DMS79 (cell line): ENCODE measurements at places on chromosomes 1 and 21.

- peak; percentile 7 for DNase-seq
Measured at GRCh38 chr1:203796236-203796605, 798 bp downstream of the ZBED6 start.

GRCh38 chr1:29125788-29126187, 2.1 kb upstream of the TMEM200B start:
- DNase-seq = no peak

DNA sequence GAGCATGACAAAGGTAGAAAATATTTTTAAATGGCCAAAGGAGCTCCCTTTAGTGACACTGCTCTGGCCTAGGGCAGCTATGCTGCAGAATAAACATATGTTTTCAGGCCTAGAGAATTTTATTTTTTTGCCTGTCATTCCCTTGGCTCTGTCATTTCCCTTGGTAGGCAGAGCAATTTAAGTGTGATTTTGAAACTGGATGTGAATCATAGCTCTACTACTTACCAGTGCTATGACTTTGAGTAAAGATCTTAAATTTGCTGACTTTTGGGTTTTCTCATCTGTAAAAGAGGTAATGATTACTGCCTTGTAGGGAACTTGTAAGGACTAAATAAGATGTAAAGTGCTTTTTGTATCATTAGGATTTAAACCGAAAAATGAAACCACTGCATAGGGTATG, 189.0 kb upstream of the ZRANB2 start:
- no peak for DNase-seq

DNA sequence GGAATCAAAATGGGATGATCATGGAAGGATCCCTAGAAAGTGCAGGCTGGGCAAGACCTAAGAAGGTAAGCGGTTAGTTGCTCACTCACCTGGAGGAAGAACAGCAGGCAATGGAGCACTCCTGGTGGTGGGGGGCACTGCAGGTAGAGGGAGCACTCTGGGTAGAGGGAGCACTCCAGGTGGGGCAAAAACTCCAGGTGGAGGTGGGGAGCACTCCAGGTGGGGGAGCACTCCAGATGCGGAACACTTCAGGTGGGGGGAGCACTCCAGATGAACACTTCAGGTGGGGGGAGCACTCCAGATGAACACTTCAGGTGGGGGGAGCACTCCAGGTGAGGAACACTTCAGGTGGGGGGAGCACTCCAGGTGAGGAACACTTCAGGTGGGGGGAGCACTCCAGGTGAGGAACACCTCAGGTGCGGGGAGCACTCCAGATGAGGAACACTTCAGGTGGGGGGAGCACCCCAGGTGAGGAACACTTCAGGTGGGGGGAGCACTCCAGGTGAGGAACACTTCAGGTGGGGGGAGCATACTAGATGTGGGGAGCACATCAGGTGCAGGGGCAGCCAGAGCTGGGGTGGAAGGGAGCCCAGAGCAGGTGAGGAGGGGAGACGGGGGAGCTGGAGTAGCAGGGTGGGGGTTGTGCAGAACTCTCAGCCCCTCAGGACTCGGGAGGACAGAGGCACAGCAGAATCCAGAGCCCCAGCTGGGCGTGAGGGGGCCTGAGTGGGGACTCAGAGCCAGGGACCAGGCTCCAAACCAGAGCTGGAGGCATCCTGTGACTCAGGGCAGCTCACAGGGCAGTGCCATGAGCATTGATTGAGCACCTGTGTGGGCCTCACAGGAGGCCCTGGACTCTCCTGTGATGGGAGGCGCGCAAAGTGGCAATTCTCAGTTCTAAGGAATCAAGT, 37.7 kb upstream of the COL6A1 start:
- no peak for DNase-seq

DNA sequence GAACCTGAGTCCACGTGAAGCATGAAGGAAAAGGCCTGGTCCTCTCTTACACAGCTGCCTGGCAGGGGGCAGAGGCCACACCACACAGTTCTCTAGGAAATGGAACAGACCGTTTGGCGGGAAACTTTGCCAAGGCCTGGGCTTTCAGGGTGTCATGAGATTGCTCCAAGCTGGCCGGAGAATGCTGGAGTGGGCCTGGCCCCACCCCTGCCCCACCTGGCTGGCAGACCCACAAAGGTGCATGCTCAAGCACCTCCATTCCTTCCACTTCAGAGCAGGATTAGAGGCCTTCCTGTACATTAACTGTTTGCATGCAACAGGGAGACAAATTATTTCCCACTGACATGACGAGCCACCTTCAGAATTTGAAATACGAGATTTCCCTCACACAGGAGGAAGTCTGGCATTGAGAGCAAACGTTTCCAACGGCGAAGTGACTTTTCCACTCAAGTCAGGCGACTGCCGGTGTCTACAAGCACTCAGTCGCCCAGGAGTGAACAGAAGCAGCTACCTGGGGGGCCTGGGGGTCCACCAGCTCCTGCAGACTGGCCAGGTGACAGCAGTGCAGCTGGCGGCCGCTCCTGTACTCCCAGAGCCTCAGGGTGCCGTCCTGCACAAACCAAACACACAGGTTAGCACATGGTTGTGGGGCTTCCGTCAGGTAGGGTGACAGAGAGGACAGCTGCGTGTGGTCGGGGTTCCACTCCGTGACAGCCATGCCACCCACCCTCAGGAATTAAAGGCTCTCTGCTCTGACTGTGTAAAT, 24.0 kb downstream of the WDR4 start:
- peak; percentile 67 for DNase-seq

DNA sequence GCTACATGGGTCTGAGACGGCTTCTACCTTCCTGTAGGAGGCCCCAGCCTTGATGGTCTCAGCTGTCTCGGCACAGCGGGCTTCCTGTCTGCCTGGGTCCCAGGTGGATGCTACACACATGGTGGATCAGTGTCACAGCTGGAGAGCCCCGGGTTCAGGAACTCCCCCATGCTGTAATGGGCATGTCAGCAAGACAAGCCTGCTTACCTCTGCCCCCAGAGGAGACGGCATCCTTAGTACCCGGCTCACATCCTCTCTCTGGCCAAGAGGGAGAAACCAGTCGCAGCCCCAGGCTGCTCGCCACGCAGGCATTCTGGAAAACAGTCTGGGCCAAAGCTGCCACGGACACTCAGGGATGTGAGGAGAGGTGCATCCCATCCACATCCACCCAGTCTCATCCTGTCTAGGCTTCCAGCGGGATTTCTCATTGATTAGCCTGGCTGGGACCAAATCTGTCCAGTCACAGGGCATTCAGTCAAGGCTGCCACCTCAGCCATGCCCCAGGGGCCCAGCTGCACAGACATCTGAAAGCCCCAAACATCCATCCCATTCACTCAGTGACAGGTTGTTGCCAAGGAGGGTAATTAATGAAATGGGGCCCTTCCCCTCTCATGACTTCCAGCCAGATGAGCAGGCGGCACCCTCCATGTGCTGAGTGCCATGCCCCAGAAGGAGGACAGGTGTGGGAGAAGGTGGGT, 10.5 kb downstream of the SNAP47 start:
- DNase-seq = no peak

DNA sequence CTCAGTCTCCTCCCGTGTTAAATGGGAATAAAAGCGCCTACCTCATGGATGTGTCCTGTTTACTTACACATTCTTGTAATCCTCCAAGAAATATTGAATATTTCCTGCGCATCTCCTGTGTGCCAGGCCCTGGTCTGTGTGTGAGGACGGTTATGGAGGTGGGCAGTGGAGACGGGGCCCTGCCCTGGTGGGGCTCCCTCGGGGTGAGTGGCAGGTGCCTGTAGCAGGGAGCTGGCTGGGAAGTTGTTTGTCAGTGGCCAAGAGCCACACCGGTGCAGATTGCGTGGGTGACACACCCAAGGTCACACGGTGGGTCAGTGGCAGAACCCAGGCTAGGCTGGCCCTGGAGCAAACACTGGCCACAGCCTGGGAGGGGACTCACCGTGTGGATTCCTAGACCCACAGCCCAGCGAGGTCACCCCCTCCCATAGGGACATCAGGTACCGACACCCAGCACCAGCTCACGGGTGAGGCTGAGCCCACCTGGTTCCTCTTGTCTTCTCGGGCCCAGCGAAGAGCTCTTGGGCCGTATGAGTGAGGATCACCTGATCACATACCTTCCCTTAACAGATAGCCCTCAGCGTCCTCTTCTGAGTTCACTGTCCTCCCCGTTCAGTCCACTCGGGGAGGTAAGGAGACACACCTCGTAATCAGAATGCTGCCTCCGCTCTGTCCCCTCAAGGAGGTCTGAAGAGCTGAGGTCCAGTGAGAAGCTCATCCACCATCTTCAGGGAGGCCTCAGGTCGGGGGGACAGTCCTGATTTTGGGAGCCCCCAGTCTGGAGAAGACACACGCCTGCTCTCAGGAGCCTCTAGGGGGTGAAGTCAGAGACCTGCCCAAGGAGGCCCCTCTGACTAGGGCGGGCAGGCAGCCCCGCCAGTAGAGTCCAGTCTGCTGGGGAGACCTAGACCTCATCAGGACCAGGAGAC, 349.6 kb downstream of the MATN1 start:
- DNase-seq = no peak

DNA sequence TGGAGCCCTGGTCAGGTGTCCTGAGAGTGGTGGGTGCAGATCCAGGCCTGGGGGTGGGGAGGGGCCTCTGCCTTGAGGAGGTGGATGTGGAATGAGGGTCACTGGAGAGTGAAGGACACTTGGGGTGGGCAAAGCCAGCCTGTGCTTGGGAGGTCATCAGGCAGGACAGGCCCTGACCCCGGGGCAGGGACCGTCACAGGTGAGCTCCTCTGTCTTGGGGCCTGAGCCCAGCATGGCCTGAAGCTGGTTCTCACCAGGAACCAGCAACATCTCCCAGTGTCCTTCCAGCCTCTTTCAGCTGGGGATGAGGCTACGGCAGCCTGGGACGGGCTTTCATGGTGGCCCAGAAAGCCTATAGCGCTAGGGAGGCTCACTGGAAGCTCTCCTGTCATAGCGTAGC, 831 bp upstream of the KRTAP10-2 start:
- no peak for DNase-seq

GRCh38 chr1:116737020-116737854, 17.0 kb upstream of the CD2 start:
- DNase-seq = no peak

DNA sequence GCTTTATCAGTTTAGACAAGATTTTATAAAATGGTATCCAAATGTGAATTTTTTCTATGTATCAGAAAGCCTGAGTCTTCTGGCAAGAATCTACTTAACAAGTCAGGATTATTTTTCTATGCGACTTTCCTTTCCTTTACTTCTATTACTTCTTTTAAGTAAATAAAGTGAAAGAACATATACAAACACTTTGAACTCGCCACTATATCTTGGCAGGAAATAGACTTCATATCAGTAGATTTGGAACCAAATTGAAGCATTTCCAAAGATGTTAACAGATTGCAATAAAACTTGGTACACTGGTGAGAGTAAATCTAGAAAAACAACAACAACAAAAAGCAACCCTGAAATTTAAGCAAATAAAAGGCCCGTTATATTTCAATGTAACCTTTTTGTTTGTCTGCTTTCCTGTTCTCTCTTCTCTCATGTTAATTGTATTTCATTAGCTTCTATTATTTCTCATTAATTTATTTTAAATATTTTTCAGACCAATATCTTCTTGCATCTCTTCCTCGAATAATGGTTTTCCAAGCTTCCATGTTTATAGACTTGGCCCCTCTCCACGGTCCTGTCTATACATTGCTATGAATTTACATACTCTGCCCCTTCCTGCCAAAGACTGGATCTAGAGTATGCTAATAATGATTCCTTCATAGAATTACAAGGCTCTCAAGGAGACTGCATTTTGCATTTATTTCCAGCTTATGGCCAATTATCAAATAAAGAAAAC, 843.6 kb downstream of the ADGRL2 start:
- DNase-seq = no peak

GRCh38 chr1:23428136-23428905, 3.8 kb upstream of the TCEA3 start:
- DNase-seq = no peak

GRCh38 chr1:225254676-225255075, 173.2 kb downstream of the LBR start:
- no peak for DNase-seq

DNA sequence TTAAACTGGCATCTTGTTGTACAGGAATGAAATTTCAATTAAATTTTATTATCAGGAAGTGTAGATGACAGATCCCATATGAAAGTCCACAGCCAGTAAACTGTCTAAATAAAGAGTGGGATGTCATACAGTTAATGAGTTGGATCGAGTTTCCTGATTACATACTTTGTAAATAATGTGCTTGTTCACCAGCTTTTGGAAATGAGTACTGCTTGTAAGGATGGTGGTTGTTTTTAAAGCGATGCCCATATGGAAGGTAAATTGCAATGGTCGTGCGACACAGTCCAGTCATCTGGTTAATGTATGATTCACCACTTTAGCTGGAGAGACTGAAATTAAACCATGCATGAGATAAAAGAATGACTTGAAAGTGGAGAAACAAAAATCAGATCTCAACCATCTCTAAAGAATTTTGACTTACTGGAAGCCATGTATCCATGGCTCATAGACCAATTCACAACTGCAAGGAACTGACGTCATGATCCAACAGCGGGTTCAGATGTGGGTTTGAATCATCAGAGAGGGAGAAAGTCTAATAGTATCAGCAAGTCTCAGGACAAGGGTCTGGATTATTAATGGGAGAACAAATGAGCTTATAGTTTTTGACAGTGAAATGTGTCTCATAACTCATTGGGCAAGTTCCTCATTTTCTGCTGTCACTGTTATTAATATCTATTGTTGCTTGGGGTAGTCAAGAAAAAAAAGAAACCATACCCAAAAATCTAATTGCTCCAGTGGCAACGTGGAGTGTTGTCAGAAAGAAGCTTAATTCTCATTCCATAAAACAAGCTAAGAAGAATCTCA, 49.0 kb downstream of the MAP10 start:
- DNase-seq = no peak

DNA sequence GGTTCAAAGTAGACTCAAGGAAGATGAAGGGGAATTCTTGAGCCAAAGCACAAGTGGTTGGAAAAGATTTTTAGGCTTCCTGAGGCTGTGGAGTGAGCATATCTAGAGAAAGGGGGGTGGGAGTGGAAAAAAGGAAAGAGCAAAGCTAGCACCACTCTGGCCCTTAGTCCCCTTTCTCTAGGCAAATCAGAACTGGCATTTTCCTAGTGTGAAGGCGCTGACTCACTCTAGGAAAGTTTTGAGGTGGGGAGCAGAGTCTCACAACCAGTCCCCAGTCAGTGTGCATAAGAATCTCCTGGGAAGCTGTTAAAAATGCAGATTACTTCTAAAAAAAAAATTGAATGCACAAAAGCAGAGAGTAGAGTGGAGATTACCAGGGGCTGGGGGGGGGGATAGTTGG, 3.4 kb upstream of the GPR89B start:
- DNase-seq = no peak

DNA sequence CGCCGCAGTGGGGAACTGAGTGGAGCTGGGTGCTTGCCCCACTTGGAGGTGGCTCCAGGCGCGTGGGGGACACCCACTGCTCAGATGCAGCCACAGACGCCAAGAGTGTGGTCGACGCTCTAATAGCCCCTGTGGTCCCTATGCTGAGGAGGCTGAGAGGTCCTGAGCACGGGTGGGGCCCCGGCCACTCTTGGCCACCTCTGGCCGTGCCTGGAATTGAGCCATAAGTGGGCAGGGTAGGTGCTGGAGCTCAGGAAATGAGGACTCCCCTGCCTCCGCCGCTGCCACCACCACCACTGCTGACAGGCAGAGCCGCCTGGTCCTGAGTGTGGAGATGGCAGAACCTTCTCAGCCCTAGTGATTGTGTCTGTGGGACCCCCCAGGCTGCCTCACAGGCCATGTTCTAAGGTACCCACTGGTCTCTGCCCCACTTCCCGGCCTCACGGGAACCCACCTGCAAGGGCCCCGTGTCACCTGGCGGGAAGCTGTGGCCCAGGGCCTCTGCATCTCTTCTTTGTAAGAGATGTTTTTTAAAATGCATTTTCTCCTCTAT, 34.6 kb upstream of the DIP2A start:
- DNase-seq = no peak

GRCh38 chr1:222852326-222852725, 37.5 kb downstream of the DISP1 start:
- DNase-seq = no peak
